T-helper 17 cell (primary cell): ENCODE measurements at places on chromosomes 1 and 21.

- H3K27me3 ChIP-seq, result no peaks in the 10 kb centered on the region
- no peak overlapping the region for H3K27ac ChIP-seq
- peaks cover 6% of the 10 kb centered on the region for H3K36me3 ChIP-seq
- H3K4me1 ChIP-seq, result peaks cover 7% of the 10 kb centered on the region
Observed at GRCh38 chr1:209736490-209737117, 19.2 kb upstream of the TRAF3IP3 start.

DNA sequence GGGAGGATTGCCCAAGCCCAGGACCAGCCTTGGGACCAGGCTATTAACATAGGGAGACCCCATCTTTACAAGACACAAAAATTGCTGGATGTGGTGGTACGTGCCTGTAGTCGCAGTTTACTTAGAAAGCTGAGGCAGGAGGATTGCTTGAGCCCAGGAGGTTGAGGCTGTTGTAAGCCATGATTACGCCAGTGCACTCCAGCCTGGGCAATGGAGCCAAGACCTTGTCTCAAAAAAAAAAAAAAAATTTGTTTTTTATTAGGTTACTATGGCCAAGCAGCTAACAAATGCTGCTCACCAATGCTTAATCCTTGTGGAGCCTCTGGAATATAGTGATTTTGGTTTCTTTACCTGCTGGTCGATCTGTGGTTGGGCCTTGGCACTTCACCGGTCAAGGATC, 8.8 kb downstream of the ARID1A start:
- H3K27ac ChIP-seq, result peak overlapping the region; percentile 32
- peaks cover 33% of the 10 kb centered on the region for H3K4me1 ChIP-seq
- no peak overlapping the region for H3K4me3 ChIP-seq
- peaks cover 2% of the 10 kb centered on the region for H3K36me3 ChIP-seq
- no peak for DNase-seq

GRCh38 chr1:117112047-117112717, 9.4 kb downstream of the TRIM45 start:
- DNase-seq, result no peak
- no peak overlapping the region for H3K4me3 ChIP-seq
- H3K27ac ChIP-seq, result no peak overlapping the region
- no peaks in the 10 kb centered on the region for H3K27me3 ChIP-seq
- peaks cover 35% of the 10 kb centered on the region for H3K4me1 ChIP-seq

GRCh38 chr1:158146165-158146564, 34.5 kb upstream of the CD1D start:
- peaks cover 22% of the 10 kb centered on the region for H3K4me1 ChIP-seq
- no peak overlapping the region for H3K27ac ChIP-seq
- no peaks in the 10 kb centered on the region for H3K27me3 ChIP-seq
- H3K4me3 ChIP-seq, result no peak overlapping the region
- H3K36me3 ChIP-seq, result peaks cover 2% of the 10 kb centered on the region
- no peak for DNase-seq

GRCh38 chr1:217106231-217106901, 383.1 kb upstream of the ESRRG start:
- H3K4me1 ChIP-seq, result no peaks in the 10 kb centered on the region
- H3K4me3 ChIP-seq, result no peak overlapping the region
- DNase-seq, result no peak
- no peaks in the 10 kb centered on the region for H3K36me3 ChIP-seq

GRCh38 chr1:78355656-78356055, 135.1 kb upstream of the PTGFR start:
- peaks cover 18% of the 10 kb centered on the region for H3K27me3 ChIP-seq
- H3K27ac ChIP-seq, result no peak overlapping the region

- no peak for DNase-seq
- peaks cover 19% of the 10 kb centered on the region for H3K27me3 ChIP-seq
- H3K27ac ChIP-seq, result no peak overlapping the region
- no peaks in the 10 kb centered on the region for H3K4me1 ChIP-seq
- no peak overlapping the region for H3K4me3 ChIP-seq
- H3K36me3 ChIP-seq, result no peaks in the 10 kb centered on the region
Observed at GRCh38 chr1:33903210-33903589, 39.3 kb downstream of the HMGB4 start.

DNA sequence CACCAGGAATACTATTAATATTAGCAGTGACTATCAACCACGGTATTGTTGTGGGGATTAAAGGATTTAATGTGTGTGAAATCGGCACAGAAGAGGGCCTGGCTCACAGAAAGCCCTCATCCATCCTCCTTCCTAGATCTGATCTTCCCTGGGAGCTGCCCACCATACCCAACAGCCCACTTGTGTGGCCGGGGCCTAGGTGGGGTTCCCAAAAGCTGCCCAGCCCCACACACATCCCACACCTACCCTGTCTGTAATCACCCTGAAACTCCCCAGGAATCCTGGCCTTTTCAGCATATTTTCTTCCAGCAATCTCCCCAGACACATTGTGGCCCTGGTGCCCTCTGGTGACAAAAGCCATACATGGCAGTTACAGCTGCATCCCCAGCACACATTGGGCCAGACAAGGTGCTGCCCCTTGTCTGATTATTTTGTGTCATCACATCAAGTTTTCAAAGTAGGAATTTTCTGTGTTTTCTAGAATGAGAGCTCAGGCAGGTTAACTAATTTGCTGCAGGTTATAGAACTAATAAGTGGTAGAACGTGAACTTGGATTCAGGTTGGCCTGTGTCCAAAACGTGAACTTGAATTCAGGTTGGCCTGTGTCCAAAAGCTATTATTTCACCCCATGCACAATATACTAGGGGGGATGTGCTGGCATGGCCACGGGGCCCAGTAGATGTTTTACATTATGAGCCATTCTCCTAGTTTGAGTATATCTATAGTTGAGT, 5.3 kb upstream of the SLC6A9 start:
- H3K4me3 ChIP-seq, result no peak overlapping the region
- peak; percentile 62 for DNase-seq
- H3K4me1 ChIP-seq, result peaks cover 16% of the 10 kb centered on the region
- no peaks in the 10 kb centered on the region for H3K36me3 ChIP-seq
- peak overlapping the region; percentile 74 for H3K27ac ChIP-seq

- H3K4me3 ChIP-seq, result peak within 1 kb of the TSS; percentile 90
- H3K27ac ChIP-seq, result peak within 1 kb of the TSS; percentile 59
- peaks cover 20% of the 10 kb centered on the region for H3K4me1 ChIP-seq
- peak; percentile 74 for DNase-seq
- peaks cover 5% of the 10 kb centered on the region for H3K27me3 ChIP-seq
- H3K36me3 ChIP-seq, result no peaks in the 10 kb centered on the region
Observed at GRCh38 chr1:68496680-68497357, at the start of gene DEPDC1. TSS of gene DEPDC1 (minus strand) at chr1:68497082. CDS start at chr1:68496999, 83 bp downstream.

DNA sequence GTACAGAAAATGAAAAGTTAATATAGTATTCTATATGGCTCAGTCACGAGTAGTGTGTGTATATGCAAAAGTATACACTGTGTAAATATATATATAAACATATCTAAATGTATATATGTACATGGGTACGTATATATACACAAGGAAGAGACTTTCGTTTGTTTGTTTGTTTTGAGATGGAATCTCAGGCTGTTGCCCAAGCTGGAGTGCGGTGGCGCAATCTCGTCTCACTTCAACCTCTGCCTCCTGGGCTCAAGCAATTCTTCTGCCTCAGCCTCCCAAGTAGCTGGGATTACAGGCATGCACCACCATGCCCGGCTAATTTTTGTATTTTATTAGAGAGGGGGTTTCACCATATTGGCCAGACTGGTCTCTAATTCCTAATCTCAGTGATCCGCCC, 16.4 kb downstream of the IL12RB2 start:
- peaks cover 12% of the 10 kb centered on the region for H3K27me3 ChIP-seq
- H3K27ac ChIP-seq, result no peak overlapping the region
- peaks cover 3% of the 10 kb centered on the region for H3K36me3 ChIP-seq
- no peak for DNase-seq

- H3K27ac ChIP-seq, result no peak overlapping the region
- H3K4me1 ChIP-seq, result no peaks in the 10 kb centered on the region
- H3K36me3 ChIP-seq, result no peaks in the 10 kb centered on the region
- H3K4me3 ChIP-seq, result no peak overlapping the region
- H3K27me3 ChIP-seq, result no peaks in the 10 kb centered on the region
- no peak for DNase-seq
Observed at GRCh38 chr1:96481409-96481808, 240.2 kb upstream of the PTBP2 start.

DNA sequence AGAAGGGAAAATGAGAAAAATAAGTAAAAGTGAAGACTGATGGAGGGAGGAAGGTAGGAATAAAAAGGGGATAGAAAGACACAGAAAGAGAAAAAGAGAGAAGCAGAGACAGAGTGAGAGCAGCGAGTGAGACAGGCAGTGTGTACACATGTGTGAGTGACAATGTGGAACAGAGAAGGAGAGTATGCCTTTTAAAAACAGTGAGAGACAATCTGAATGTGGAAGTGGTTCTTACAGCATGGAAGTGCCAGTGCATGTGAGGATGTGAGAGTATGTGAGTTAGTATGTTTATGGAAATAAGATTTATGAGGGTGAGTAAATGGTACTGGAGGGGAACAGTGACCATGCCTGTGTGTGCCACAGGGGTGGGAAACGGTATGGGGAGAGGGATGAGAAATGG, 1.2 kb downstream of the NEGR1 start:
- no peak overlapping the region for H3K27ac ChIP-seq
- H3K27me3 ChIP-seq, result peaks cover 5% of the 10 kb centered on the region
- peaks cover 3% of the 10 kb centered on the region for H3K36me3 ChIP-seq
- H3K4me1 ChIP-seq, result peaks cover 15% of the 10 kb centered on the region

GRCh38 chr1:61097317-61097716, 15.0 kb downstream of the NFIA start:
- H3K27ac ChIP-seq, result no peak overlapping the region
- peaks cover 2% of the 10 kb centered on the region for H3K36me3 ChIP-seq
- no peak overlapping the region for H3K4me3 ChIP-seq
- H3K27me3 ChIP-seq, result peaks cover 5% of the 10 kb centered on the region
- no peak for DNase-seq
- peaks cover 12% of the 10 kb centered on the region for H3K4me1 ChIP-seq

GRCh38 chr1:156126630-156127534, 12.4 kb downstream of the LMNA start:
- peak overlapping the region; percentile 83 for H3K4me3 ChIP-seq
- H3K27ac ChIP-seq, result peak overlapping the region; percentile 98
- peaks cover 2% of the 10 kb centered on the region for H3K36me3 ChIP-seq
- H3K27me3 ChIP-seq, result no peaks in the 10 kb centered on the region
- peaks cover 70% of the 10 kb centered on the region for H3K4me1 ChIP-seq
- peak; percentile 68 for DNase-seq

- H3K27ac ChIP-seq, result peak overlapping the region; percentile 65
- peaks cover 3% of the 10 kb centered on the region for H3K36me3 ChIP-seq
- no peak for DNase-seq
- no peaks in the 10 kb centered on the region for H3K4me1 ChIP-seq
- peaks cover 68% of the 10 kb centered on the region for H3K27me3 ChIP-seq
Observed at GRCh38 chr1:22651941-22652856, 837 bp upstream of the C1QB start.

- H3K27me3 ChIP-seq, result peaks cover 10% of the 10 kb centered on the region
- no peaks in the 10 kb centered on the region for H3K4me1 ChIP-seq
- H3K4me3 ChIP-seq, result no peak overlapping the region
- no peak overlapping the region for H3K27ac ChIP-seq
- H3K36me3 ChIP-seq, result no peaks in the 10 kb centered on the region
Observed at GRCh38 chr1:13990939-13991338, 291.0 kb downstream of the PRDM2 start.

DNA sequence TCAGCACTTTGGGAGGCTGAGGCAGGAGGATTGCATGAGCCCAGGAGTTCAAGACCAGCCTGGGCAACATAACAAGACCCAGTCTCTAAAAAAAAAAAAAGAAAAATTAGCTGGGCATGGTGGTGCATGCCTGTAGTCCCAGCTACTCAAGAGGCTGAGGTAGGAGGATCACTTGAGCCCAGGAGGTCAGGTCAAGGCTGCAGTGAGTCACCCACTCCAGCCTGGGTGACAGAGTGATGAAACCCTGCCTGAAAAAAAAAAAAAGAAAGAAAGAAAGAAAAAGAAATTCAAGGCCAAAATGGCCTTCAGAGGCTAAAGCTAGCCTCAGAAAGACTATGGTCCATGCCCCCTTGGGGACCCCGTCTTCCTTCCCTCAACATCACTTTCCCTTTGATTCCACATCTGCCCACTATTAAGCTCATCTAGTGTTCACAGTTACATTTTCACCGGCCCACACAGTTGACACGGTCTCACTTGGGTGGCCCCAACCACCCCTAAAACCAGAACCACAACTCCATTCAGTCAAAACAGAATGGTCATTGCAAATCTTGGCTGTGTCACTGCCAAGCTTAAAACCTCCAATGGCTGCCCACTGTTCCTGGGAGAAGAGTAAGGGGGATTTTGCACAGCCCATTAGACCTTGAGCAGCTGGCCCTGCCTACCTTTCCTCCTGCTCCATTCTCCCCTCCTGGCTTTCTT, 2.1 kb upstream of the CAPN8 start:
- H3K4me1 ChIP-seq, result peaks cover 6% of the 10 kb centered on the region
- no peak for DNase-seq
- H3K27me3 ChIP-seq, result peaks cover 9% of the 10 kb centered on the region
- H3K36me3 ChIP-seq, result peaks cover 3% of the 10 kb centered on the region
- peak overlapping the region; percentile 77 for H3K27ac ChIP-seq
- no peak overlapping the region for H3K4me3 ChIP-seq

- no peak overlapping the region for H3K4me3 ChIP-seq
- no peak for DNase-seq
- H3K27ac ChIP-seq, result no peak overlapping the region
- no peaks in the 10 kb centered on the region for H3K27me3 ChIP-seq
- H3K4me1 ChIP-seq, result peaks cover 23% of the 10 kb centered on the region
Observed at GRCh38 chr1:179323436-179323835, 29.8 kb downstream of the SOAT1 start.

- no peak overlapping the region for H3K4me3 ChIP-seq
- H3K27me3 ChIP-seq, result no peaks in the 10 kb centered on the region
- DNase-seq, result no peak
- H3K4me1 ChIP-seq, result peaks cover 27% of the 10 kb centered on the region
- H3K27ac ChIP-seq, result peak overlapping the region; percentile 9
Observed at GRCh38 chr1:23561813-23562100, 2.5 kb upstream of the ID3 start.

GRCh38 chr1:237043846-237044636, 2.1 kb downstream of the RYR2 start:
- peaks cover 29% of the 10 kb centered on the region for H3K27me3 ChIP-seq
- no peak for DNase-seq
- H3K4me1 ChIP-seq, result peaks cover 7% of the 10 kb centered on the region
- H3K4me3 ChIP-seq, result peak overlapping the region; percentile 54

- H3K27ac ChIP-seq, result no peak overlapping the region
- H3K4me3 ChIP-seq, result no peak overlapping the region
- DNase-seq, result no peak
- H3K4me1 ChIP-seq, result no peaks in the 10 kb centered on the region
- H3K27me3 ChIP-seq, result peaks cover 38% of the 10 kb centered on the region
Observed at GRCh38 chr1:18241891-18242290, 134.3 kb downstream of the IGSF21 start.

DNA sequence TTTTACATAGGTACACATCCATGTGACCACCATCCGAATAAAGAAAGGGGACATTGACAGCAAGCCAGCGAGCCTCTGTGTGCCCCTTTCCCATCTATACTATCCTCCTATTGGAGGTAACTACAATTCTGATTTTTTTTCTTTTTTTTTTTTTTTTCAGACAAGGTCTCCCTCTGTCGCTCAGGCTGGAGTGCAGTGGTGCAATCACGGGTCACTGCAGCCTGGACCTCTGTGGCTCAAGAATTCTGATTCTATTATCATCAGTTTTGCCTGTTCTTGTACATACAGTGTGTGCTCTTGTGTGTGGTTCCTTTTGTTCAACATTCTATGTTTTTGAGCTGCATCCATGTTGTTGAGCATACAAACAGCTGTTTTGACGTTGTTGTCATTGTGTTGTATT, 56.0 kb upstream of the SRSF10 start:
- no peak for DNase-seq
- no peak overlapping the region for H3K27ac ChIP-seq
- H3K4me1 ChIP-seq, result peaks cover 6% of the 10 kb centered on the region
- H3K27me3 ChIP-seq, result peaks cover 20% of the 10 kb centered on the region
- H3K36me3 ChIP-seq, result no peaks in the 10 kb centered on the region
